ENCODE measurements at places on chromosomes 3 and 15.

- DNase-seq: no peak
Observed at GRCh38 chr15:25095179-25095578, 140.4 kb downstream of the SNRPN start.

- no peak for DNase-seq
Observed at GRCh38 chr3:71536376-71536965, 47.1 kb downstream of the FOXP1 start.

DNA sequence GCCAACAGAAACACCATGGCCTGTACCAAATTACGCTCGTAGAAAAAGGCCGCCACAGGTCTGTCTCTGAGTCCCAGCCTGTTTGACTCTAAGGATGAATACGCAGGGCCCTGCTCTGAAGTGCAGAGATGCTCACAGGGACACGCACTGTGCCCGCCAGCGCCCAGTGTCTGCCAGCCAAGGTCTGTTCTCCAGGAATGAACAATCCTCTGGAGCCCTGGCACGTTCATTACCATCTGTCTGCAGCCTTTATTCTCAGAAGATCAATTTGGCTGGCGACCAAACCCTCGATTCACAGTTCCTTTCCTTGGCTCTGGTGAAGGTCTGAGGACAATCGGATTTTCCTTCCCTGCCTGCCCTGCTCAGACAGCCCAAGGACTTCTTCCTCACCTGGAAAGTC lies 66.3 kb downstream of the NIPA2 start:
- DNase-seq: no peak

DNA sequence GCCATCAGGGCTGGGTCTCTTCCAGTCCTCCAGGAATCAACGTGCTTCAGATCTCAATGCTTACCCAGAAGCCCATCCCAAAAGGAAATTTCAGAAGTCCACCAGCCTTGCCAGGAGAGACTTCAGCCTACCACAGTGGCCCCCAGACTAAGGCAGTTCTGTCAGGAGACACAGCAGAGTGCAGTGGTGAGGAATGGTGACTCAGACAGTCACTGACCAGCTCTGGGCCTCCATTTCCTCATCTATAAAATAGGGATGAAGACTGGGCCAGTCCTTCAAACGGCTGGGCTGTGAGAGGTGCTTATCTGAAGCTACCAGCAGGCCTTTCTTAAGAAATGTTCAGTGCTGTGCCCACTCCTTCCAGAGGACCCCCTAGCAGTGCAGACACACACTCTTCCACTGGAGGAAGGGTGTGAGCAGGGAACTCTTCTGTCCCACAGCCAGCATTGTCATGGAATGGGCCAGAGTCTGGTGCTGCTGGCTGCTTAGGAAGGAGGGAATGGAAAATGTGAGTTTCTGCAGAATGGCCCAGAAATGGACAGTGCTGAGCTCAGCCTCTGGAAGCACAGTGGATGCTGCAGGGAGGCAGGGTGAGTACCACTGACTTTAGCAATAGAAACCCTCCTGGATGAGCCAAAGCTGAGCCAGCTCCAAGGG lies 41.6 kb upstream of the DUSP7 start:
- no peak for DNase-seq

- no peak for DNase-seq
Observed at GRCh38 chr15:40843261-40843884, 475 bp upstream of the SPINT1 start.

GRCh38 chr3:143865302-143865701 lies 17.0 kb upstream of the SLC9A9 start:
- no peak for DNase-seq

- DNase-seq: no peak
Observed at GRCh38 chr15:45641999-45642932, 7.4 kb downstream of the SQOR start.

- DNase-seq: no peak
Observed at GRCh38 chr3:183392186-183393034, 36.0 kb downstream of the MCF2L2 start.

DNA sequence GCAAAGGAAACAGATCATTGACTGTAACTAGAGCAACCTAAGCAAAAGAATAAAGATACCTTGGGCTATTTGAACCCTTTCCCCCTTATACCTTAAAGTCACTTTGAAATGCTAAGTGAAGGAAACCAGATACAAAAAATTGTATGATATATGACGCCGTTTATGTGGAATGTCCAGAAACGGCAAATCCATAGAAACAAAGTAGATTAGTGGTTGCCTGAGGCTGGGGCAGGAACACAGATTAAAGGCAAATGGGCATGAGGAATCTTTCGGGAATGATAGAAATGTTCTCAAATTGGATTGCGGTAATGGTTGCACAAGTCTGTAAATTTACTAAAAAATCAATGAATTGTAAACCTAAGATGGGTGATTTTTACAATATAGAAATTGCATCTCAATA lies 160.1 kb upstream of the CCDC54 start:
- no peak for DNase-seq

DNA sequence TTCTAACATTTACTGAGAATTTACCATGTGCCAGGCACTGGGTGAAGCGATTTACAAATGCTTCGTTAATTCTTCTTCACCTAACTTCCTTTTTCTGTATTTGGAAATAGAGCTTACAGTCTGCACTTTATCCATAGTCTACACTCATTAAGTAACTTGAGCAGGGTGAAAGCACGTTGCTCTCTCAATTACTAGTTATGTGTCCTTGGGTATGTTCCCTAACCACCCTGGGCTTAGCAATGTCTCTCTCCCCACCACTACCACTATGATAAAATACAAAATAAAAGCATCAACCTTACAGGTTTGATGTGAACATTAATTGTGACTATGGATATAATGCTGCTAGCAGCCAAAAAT lies 172.9 kb upstream of the SLC2A2 start:
- no peak for DNase-seq

GRCh38 chr3:127411083-127411727 lies 123.4 kb upstream of the PRR20G start:
- DNase-seq: no peak

DNA sequence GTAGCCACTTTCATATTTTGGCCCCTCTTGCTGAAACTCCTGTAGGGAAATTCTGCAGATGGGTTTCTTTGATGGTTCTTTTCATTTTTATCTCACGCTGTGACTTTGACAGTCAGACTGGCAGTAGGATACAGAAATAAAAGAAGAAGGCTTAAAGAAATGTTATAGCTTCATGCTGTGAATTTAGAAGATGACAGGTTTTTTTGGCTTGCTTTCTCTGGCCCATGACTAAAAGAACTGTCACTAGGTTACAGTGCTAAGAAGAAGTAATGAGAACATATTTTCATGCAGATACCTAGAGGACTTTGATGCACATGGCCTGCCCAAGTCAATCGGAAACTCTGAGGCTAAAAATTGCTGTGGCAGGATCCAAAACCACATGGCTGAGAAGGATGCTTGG lies 334.5 kb downstream of the EPHA6 start:
- DNase-seq: no peak

DNA sequence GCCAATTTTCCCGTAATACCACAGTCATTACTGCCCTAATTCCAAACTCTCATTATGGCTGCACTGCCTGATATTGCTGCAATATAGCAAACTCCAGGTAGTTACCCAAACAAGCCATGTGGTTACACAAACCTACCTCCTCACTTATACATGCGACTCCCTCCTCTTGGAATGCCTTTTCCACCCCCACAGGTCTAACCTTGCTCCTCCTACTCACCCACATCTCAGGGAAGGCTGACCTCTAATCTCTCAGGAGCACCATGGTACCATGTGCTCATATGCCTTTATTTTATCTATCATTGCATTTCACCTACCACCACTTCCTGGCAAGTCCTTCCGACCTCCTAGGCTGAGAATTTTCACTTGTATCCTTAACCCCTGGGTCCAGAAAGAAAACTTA lies 2.9 kb downstream of the RBPMS2 start:
- no peak for DNase-seq

- no peak for DNase-seq
Observed at GRCh38 chr3:67610458-67610857, 44.0 kb downstream of the SUCLG2 start.

GRCh38 chr15:31207246-31207645 lies 105.7 kb upstream of the TRPM1 start:
- DNase-seq: no peak

GRCh38 chr15:91142106-91142744 lies 42.2 kb downstream of the SV2B start:
- DNase-seq: no peak

DNA sequence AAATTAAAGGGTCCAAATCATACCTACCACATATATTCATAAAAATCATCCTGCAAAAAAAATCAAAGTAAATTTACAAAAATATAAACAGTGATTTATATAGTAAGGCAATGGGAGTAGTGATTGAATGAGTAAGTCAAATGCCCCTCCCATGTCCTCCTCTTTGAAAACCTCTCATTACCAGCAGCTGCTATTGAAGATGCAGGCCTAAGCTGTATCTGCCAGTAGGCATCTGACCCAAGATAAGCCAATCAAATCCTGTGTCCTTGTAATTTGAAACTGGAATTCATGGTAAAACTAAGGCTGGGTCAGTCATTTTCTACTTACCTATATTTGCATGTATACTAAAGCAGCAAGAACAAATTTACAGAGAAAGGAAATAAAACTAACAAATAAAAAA lies 60.4 kb upstream of the POU1F1 start:
- DNase-seq: no peak

- DNase-seq: no peak
Observed at GRCh38 chr3:67804578-67804977, 150.2 kb upstream of the SUCLG2 start.

- DNase-seq: no peak
Observed at GRCh38 chr3:105399611-105400010, 32.9 kb downstream of the ALCAM start.

GRCh38 chr15:39338251-39338650 lies 242.6 kb upstream of the THBS1 start:
- no peak for DNase-seq

GRCh38 chr3:182501856-182502255 lies 291.4 kb upstream of the ATP11B start:
- DNase-seq: no peak

DNA sequence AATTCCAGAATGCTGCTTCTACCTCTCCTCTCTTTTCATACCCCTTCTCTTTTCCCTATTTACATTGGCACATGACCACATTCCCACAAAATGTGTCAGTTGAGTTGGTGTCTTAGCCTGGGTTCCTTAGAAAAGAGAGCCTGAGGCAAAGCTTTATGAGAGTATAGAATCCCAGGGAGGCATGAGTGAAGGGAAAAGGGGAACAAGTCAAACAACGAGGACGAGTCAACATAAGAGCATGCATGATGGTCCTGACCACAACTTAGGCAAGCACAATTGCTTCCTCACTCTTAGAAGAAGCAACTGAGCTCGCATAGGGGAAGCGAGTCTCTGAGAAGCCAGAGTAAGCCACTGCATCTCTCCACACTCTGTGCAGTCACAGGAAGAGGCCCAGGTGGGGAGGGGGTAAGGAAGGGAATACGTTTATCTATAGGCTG lies 15.4 kb upstream of the ZNF774 start:
- no peak for DNase-seq

DNA sequence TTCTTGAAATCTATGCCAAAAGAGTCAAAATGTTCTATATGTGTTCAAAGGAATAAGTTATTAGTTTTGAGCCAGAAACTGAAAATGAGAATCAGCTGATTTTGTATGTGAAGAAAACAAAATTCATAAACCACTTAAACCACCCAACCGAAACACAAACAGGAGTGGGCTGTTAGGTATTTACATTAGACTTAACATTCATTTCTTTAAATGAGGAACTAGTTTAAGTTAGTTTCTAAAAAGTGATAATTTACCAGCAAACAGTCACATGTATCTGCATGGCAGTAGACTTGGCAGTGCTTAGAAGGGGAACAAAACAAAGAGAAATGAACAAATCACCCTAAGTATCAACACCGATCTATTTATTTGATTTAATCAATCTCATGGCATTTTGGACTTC lies 128.0 kb downstream of the GMNC start:
- DNase-seq: no peak

- no peak for DNase-seq
Observed at GRCh38 chr15:83290236-83290635, 5.8 kb upstream of the BNC1 start.

- DNase-seq: no peak
Observed at GRCh38 chr15:93124126-93124525, 35.1 kb upstream of the RGMA start.

- DNase-seq: no peak
Observed at GRCh38 chr3:45790596-45790995, 5.7 kb downstream of the SLC6A20 start.

- DNase-seq: no peak
Observed at GRCh38 chr3:144660186-144660585, 688.6 kb downstream of the DIPK2A start.

GRCh38 chr3:28081533-28081947 lies 159.9 kb upstream of the CMC1 start:
- DNase-seq: no peak

DNA sequence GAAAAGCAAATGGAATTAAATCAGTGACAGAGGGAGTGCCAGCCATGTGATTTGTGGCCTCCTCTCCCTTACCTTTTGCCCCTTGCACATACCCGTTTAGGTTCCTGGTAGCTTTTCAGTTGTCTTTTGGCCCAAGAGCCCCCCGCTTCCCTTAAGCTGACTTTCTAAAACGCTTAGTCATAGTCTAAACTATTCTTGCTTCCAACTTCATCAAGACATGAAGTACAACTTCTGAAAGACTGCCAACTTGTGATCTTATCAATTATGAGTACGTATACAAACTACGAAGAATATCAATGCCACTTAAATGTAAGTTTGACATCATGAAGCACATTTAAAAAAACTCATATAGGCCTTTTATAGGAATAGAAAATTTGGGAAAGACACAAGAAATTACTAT lies 61.9 kb downstream of the EIF3J start:
- no peak for DNase-seq

- no peak for DNase-seq
Observed at GRCh38 chr3:46297658-46298423, 55.6 kb downstream of the CCR3 start.

DNA sequence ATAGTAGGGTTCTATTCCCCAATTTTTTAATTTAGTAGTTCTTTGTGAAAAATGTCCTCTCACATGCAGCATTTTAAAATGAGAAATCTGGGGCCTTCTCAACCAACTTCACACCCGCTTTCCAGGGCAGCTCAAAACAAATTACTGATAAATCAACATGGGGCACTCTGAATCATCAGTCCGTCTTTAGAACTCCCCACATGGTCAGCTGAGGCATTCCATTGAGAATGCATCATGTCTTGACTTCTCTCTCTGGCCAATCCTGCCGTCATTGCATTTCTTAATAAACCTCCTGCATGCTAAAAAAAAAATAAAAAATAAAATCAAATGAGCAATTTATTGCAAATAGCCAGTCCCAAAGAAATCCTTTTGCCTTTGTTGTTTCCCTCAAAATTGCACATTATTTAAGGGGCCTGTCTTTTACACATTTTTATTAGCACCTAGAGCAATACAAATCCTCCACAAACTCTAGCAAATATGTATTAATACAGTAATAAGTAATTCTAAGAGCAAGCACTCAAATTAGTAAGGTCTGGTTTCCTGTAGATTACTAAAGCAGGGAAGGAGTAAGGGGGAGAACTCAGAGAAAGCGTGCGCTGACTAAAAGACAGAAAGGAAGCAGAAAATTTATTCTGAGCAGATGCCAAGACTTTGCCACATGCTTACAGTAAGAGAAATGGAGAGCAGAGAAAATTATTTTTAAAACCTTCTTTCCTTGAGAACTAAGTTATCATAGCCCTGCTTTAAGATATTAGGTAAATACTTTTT lies 175.7 kb downstream of the TNIK start:
- no peak for DNase-seq
